ENCODE measurements at places on chromosomes 6 and 20.

- DNase-seq = no peak
Observed at GRCh38 chr6:139778106-139778505, 403.7 kb upstream of the CITED2 start.

GRCh38 chr6:158939255-158940159 lies 60.5 kb downstream of the RSPH3 start:
- no peak for DNase-seq

GRCh38 chr6:48068278-48069251 lies 42.4 kb downstream of the PTCHD4 start:
- peak; percentile 64 for DNase-seq

- no peak for DNase-seq
Observed at GRCh38 chr6:117795234-117795633, 111.8 kb upstream of the SLC35F1 start.

DNA sequence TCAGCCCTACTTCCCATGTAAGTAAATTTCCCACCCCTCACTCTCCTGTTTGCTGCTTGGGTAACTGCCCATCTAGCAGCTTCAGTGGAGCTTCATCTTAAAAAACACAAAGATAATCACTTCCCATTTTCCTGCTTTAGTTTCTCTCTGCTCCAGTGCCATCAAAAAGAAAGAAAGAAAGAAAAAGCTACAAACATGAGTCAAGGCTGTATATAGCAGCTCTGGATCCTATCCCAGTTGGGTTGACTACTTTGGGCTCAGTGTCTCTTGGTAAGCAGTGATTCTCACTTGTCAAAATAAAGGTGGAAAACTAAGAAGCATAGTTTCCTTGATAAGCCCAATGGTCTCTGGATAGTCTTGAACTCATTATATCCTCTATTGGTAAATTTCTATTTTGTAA lies 48.7 kb upstream of the SRPK1 start:
- no peak for DNase-seq

DNA sequence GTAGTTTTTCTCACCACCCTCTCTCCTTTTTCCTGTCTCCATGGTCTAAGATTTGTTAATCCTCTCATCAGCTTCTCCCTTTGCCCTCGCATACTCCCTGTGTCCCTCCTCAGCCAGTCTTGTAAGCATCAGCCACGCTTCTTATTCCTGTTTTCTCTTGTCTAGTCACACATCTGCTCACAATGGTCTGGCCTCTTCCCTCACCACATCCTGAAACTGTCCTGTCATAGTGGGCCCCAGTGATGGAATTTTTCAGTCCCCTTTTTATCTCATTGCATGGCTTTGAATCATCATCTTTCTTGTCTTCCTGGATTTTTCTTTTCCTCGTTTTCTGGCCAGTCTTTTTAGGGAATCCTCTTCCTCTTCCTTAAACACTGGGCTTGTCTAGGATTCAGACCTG lies 57.2 kb downstream of the GFRA4 start:
- no peak for DNase-seq

DNA sequence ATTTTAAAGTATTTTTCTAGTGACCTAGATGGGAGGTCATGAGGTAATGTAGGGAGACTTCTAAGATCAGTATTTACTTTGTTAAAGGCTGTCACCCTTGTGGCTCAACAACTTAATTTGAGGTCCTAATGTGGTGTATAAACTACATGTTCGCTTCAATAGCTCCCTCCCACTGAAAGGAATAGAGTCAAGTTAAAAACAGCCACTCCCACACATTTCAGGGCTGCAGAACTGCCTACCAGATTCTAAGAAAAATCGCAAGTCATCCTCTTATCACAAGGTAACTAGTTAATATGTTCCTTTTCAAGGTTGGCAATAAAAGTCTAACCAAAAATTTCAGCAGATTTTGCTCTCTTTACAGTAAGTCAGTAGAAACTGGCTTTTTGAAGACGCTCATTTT lies 15.1 kb downstream of the GSTA1 start:
- DNase-seq = no peak

GRCh38 chr6:34195726-34196115 lies 41.0 kb upstream of the HMGA1 start:
- no peak for DNase-seq

GRCh38 chr6:37317312-37318038 lies 36.3 kb upstream of the RNF8 start:
- DNase-seq = no peak

- no peak for DNase-seq
Observed at GRCh38 chr6:159862103-159862502, 28.7 kb upstream of the MAS1 start.

DNA sequence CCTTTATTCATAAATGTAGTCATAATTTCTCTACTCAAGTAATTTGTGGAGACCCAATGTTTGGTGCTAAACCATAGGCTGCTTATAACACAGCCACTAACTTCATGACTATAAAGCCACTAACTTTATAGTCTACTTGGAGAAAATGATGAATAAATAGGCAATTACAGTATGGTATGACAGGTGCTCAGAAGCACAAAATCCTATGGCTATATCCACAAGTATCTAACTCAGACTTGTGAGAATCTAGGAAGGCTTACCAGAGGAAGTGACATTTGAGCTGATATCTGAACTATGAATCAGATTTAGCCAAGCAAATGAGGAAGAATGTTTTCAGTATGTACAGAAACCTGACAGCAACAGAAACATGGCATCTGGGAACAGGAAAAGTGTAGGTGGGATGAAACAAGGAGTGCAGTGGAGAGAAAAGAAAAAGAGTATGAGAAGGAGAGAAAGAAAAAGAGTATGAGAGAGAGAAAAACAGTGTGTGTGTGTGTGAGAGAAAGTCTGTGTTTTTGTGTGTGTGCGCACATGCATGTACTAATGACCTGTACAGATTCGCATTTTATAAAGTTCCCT lies 59.9 kb downstream of the REV3L start:
- no peak for DNase-seq

GRCh38 chr6:107666084-107666980 lies 157.8 kb downstream of the SCML4 start:
- no peak for DNase-seq

GRCh38 chr6:101126501-101126900 lies 245.4 kb upstream of the ASCC3 start:
- no peak for DNase-seq

DNA sequence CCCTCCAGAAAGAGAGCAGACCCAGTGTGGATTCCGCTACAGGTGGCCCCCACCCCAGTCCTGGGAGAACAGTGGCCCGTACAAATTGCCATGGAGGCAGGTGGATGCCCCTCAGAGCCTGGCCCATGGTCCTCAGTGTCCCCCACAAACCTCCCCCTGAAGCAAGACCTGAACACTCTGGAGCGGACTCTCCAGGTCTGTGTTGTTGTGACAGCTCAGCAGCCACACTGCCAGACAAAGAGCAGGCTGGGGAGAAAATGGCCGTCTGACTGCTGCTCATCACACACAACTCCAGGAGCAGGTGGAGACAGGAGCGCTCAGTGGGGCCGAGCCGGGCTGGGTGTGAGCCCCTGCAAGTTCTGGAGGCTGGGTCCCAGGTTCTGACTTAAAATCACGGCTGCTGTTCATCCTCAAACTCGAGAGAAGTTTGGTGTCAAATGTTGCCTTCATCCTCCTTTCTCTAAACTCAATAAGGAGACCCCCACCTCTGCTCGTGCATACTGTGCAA lies 241.8 kb downstream of the CDH4 start:
- no peak for DNase-seq

DNA sequence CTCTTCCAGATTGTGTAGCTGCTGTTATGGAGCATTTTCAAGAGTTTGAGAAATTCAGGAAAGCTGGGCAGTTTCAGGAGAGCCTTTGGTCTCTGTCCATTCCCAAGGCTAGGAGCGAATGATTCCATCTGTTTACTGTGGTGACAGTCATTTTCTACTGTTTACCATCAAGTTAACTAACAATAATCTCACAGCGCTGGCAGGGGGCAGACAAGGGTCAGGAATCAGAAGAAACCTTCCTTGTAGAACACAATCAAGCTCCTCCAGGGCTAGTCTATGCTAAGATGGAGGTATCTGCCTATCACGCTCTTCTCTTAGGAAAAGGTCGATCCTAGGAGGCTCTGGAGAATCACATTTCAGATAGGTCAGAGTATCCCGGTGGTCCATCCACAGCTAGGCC lies 293.9 kb downstream of the KIF16B start:
- DNase-seq = no peak

- DNase-seq = no peak
Observed at GRCh38 chr20:39935901-39936300, 753.1 kb downstream of the MAFB start.

GRCh38 chr6:91094806-91095475 lies 508.1 kb upstream of the MAP3K7 start:
- DNase-seq = no peak

DNA sequence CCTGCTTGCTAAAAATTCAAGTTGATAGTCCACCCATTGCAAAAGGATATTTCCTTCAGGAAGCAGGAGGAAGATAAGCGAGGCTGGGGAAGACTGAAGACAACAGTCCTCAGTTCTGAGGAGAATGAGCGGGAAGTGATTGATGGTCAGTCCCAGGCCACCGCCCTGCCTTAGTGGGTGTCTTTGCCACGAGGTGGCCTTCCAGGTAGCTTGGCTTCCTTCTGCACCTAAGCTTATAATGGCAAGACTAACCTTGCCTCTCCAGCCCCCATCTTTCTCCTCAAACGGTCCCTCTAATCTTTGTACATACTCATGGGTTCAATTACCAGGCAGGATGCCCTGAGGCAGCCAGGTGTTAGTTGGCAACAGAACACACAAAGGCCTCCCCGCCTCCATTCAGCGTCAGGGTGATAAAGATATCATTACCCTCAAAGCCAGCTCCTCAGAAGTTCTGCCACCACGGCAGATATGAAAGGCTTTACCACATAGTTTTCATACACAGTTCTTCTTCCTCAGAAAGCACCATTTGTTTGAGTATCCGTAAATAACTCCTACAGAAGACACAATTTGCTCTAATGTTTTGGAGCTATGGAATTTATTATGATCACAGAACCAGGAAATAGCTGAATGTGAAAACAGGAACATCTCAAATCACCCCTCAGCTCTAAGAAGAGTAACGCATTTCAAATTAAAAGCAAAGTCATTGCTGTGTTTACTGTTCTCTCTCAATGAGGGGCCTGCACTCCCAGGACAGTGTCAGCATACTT lies 249.4 kb downstream of the ATXN1 start:
- no peak for DNase-seq

DNA sequence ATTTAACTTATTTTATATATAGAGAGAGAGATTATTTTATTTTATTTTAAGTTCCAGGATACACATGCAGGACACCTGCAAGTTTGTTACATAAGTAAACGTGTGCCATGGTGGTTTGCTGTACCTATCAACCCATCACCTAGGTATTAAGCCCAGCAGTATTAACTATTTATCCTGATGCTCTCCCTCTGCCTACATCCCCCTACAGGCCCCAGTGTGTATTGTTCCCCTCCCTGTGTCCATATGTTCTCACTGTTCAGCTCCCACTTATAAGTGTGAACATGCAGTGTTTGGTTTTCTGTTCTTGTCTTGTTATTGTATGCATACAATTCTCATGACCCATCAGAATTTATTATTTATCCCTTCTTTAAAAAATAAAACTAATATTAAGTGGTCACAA lies 34.6 kb downstream of the FKBP1C start:
- no peak for DNase-seq

DNA sequence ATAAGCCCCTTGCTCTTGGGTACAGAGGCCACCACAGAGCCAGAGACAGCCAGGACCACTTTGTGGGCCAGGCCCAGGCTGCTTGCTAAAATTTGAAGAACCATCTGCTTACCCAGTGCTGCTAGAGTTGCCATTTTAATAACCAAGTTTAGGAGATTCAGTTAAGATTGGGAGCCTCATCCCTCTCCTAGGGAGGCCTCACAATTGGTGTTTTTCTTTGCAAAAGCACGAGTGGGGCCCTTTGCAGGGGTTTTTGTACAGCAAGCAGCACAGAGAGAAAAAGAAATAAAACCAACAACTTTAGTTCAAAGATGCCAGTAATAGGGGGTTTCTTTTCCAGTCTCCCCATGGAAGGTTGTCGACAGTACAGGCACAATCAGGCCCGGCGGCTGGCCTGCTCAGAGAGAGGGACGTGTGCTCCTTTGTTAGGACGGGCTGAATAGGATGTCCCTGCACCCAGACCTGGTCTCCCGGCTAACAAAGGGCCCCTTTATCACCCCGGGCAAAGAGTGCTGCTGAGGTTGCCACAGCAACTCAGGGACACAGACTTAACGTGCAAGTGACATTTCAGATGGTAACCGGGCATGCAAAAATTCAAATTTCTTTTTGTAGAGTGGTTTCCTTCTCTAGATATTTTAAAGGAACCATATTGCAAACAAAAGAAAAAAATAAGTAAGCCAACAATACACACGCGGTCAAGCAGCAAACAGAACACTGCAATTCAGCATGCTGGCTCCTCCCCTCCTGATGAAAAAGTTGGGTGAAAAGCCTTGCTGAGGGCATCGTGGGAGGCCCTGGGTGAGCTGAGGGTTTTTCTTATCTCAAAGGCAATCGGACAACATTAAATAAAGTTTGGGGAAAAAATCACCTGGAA lies 10.5 kb upstream of the TOX2 start:
- DNase-seq = no peak

GRCh38 chr6:69138893-69139494 lies 503.9 kb downstream of the ADGRB3 start:
- no peak for DNase-seq

- no peak for DNase-seq
Observed at GRCh38 chr6:125932451-125932795, 24.1 kb upstream of the HINT3 start.

DNA sequence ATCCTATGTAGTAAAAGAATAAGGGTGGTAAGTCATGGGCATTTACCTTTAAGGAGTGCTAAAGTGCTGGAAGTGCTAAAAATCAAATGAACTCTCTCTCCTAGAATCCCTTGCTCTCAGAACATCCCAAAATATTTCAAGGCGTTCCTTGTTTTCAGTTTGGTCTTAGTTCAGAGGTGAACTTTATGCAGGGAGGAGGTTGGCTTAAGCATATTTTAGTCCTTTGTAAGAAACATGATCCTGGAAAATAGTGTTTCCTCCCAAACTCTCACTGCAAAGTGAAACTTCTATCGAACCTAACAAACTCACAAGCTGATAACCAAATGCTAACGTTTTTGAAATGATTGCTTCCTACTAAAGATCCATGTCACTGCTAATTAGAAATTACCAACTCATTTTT lies 231.4 kb downstream of the FOXC1 start:
- DNase-seq = no peak

Data from type B pancreatic cell (in vitro differentiated cells).